Karpas-422 (cell line): ENCODE measurements at places on chromosomes 5 and 9.

GRCh38 chr9:14281876-14282275 lies 32.1 kb downstream of the NFIB start:
- DNase-seq: no peak

DNA sequence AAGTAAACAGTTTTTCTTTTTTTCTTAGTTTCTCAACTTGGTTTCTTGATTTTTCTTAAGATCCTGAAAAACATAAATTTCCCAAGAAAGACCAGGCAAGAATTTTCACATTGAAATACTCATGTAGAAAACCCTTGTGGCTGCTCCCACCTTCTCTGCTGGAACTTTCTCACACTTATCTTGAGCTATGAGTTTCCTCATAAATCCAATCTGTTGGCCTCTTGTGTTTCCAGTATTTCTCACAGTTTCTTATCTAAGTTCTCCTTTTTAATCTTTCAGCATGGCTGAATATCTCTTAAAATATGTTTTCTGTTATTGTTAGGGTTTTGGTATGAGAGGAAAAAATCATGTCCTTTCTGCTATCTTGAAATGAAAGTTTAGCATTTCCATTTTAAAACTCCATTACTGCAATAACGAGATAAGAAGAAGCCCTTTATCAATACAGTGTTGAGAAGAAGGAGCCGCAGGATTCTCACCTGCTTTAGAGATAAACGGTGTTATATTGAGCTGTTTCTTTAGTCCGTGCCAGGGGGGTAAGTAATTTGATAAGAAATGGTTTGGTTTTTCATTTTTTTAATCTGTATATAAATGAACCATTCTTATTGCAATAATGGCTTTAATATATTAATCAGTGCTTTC lies 89.3 kb downstream of the ALDH1A1 start:
- DNase-seq: no peak

DNA sequence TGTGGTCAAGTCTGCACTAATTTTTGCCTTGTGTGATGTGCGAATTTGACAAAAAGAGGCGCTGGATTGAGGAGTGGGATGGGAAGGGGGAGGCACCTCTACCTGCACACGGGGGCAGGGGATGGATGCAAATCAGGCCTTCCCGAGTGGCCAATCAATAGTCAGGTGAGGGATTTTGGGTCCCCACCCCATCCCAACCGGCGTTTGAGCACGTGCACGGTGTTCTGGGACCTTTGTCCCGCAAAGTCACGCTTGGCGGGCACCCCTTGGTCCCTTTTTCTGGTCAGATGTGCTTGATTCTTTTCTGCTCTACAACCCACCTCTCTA lies 685 bp upstream of the ADAMTS19 start:
- no peak for DNase-seq

- no peak for DNase-seq
Observed at GRCh38 chr5:107365320-107366109, 305.2 kb downstream of the EFNA5 start.

GRCh38 chr9:136052472-136052880 lies 42.6 kb downstream of the NACC2 start:
- no peak for DNase-seq

DNA sequence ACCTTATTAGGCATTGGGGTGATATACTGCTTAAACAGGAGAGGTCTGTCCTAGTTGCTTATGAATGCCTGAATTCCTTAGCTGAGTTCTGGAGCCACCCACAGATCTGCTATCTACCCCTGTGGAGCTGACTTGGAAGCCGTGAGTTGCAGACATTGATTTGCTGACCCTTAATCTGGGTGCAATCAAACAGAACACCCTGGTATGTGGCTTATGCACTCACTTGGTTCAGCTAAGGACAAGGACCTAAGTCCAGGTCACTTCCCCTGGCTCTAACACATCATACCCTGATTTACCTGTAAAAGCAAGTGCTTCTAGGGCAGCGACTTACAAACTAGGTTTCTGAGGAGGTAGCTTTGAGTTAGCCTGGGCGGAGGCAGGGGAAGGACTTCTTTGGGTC lies 41.6 kb upstream of the TLR4 start:
- no peak for DNase-seq

- no peak for DNase-seq
Observed at GRCh38 chr5:153900703-153901395, 137.9 kb downstream of the FAM114A2 start.

- no peak for DNase-seq
Observed at GRCh38 chr5:72351376-72351775, 31.2 kb downstream of the PTCD2 start.

- DNase-seq: no peak
Observed at GRCh38 chr5:139747583-139748504, 47.8 kb upstream of the PSD2 start.

GRCh38 chr5:173301695-173302545 lies 26.3 kb downstream of the STC2 start:
- DNase-seq: no peak

- no peak for DNase-seq
Observed at GRCh38 chr5:98307811-98308210, 465.7 kb upstream of the RGMB start.

DNA sequence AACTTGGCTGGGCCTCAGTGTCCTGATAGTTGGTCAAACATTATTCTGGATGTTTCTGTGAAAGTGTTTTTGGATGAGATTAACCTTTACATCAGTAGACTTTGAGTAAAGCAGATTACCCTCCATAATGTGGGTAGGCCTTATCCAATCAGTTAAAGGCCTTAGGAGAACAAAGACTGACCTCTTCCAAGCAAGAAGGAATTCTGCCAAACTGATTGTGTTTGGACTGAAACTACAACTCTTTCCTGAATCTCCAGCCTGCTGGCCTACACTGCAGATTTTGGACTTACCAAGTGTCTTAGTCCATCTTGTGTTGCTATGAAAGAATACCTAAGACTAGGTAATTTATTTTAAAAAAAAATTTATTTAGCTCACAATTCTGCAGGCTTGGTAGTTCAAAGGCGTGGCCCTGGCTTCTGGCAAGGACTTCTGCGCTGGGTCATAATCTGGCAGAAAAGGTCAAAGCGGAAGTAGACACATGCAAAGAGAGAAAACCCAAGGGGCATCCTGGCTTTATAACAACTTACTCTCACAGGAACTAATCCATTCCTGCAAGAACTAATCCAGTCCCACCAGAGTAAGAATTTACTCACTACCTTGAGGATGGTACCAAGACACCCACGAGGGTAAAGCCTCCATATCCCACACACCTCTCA lies 8.6 kb upstream of the ARHGEF37 start:
- peak; percentile 81 for DNase-seq

DNA sequence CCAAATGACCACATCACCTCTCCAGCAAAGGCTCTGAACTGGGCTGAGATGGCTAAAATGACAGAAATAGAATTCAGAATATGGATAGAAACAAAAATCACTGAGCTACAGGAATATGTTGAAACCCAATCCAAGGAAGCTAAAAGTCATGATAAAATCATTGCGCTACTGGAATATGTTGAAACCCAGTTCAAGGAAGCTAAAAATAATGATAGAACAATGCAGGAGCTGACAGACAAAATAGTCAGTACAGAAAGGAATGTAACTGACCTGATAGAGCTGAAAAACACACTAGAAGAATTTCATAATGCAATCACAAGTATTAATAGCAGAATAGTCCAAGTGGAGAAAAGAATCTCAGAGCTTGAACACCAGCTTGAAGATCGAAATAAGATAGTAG lies 394.9 kb upstream of the GRAMD2B start:
- DNase-seq: no peak

DNA sequence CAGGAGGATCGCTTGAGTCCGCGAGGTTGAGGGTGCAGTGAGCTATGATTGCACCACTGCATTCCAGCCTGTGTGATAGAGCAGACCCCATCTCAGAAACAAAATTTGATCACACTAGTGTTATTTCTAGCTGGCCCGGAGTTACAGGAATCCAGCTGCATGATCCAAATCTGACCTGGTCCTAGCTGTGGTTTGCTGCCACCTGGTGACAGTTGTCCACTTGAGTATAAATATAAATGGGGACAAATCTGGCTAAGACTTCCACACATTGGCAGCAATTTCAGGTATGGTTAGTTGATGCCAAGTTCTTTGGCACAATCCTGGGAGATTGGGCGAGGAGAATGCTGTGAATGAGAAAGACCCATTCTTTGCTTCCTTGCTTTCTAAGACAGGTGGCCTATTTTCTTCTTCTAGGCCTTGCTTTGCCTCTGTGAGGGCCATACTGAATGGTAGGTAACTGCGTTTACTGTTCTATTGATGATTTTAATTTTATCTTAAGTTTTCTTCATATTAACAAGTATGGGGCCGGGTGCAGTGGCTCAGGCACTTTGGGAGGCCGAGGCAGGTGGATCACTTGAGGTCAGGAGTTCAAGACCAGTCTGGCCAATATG lies 35.4 kb downstream of the UBE2R2 start:
- DNase-seq: peak; percentile 71

DNA sequence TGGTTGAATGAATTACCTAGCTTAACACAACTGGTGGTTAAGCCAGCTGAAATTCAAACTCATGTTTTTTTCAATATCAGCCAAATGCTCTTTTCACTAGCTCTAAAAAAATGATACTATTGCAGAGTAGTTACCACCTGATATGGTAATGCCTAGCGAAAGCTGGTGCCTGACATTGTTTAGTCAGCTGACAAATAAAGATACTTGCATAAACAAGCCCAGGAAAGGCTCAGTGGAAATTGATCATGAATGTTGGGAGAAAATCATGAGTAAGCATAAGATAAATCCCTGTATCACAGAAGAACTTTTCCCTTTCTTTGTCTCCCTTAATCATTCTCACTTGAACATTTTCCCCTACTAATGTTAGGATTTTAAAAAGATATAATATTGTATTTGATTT lies 54.6 kb downstream of the FGF10 start:
- DNase-seq: no peak

- DNase-seq: no peak
Observed at GRCh38 chr5:178304016-178304415, 71.4 kb upstream of the PHYKPL start.

DNA sequence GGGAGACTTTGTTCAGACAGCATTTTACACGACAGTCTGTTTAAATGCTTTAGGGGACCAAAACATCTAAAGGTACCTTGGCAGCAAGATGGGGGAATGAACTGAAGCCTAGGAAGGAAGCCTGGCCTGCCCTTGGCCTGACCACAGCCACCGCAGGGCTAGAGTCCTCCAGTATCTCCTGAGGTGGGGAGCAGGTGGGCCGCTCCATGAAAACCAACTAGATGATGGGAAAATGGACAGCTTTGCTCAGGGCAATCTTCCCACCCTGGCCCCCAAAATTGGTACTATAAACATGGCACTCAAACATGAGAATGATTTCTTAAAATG lies 153.3 kb downstream of the AUH start:
- DNase-seq: no peak

GRCh38 chr5:121640298-121640697 lies 211.4 kb upstream of the FTMT start:
- no peak for DNase-seq

DNA sequence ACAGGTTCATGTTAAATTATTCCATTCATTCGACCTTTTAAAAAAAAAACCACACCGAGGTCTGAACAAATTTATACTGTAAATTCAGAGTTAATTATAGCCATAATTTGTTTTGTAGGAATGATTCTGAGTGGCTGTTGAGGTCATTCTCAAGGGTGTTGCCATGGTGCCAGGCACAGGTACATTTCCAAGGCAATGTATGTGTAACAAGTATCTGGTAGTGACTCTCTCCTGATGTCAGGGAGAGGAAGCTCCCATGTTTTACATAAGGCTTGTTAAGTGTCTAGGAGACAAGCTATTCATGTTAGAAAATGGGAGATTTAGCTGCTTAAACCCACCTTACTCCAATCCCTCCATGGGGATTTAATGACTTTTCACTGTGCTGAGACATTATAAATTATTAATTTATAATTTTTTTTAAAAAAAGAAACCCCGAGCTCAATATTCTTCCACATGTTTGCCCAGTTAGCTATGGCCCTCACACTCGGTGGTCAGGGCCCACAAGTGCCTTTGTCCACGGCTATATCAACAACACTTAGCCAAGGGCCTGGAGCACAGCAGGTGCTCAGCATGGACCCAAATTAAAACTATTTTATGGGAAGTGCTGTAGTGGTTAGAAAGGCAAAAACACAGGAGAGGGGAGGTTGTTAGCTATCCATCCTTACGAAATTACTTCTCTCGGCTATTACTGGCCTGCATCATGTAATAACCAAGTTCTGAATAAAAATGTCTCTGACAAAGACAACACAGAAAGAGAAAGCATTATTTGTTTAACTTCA lies 154.6 kb upstream of the GNA14 start:
- no peak for DNase-seq

DNA sequence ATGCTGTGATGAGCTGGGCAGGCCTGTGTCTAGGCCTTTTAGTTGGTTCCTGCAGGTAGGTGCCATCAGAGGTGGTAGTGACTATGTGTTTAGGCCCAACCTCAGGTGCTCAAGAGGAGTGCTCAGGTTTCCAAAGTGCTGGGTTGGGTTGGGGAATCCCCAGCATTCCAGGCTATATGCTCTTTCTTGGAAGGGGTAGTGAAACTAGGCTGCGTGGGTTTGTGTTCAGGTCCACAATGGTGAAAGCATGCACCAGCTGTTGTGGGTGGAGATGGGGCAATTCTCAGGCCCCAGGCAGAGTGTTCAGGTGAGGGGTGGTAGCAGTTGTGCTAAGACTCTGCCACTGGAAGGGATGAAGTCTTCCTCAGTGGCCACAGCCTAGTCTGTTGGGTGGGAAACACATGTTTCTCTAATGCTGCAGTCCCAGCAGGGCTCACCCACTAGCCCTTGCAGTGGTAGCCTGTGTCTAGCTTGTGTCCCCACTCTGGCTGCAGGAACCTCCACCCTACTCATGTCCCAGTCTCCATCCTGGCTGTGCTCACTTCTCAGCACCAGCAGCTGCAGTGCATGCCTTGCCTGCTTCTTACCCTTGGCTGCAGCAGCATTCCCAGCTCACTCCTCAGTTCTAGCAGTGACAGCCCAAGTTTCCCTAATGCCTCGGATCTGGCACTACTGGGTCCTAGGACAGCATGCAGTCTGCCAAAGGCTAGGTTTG lies 78.9 kb downstream of the FAM170A start:
- no peak for DNase-seq

- DNase-seq: peak; percentile 67
Observed at GRCh38 chr5:157740229-157740610, 3.3 kb upstream of the LSM11 start.

DNA sequence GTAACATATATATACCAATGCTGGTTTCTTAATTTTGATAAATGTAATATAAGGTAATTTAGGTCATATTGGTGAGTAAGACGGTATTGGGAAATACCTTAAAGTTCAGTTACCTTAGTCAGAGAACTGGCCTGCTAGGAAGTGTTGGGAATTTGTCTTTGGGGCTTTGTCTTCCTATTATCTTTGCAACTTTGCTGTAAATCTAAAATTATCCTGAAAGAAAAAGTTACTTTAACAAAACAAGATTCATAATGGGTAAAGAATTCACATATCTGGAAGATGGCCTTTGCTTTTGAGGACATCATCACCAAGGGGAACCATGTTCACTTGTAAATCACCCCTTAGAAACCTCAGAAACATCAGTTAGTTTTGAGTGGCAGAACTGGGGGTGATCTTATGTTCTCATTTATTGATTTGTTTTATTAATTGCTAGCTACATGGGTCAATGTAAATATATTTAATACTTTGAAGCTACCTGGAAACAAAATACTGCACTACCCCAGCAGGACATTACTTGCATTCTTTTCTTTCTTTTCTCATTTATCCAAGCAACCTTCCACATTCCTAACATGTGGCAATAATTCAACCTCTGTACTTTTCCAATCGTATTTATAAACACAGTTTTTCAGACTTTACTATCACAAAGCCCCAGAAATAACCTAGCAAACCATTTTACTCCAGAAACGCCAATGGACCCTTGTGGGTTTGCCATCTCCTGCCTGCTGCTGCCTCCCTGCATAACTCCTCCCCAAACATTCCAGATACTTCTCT lies 41.4 kb downstream of the GLIS3 start:
- no peak for DNase-seq
